HFF-Myc (cell line): ENCODE measurements at places on chromosomes 6 and 20.
A peak's percentile ranks its signal among the peaks of the same experiment; 100 is the strongest.

DNA sequence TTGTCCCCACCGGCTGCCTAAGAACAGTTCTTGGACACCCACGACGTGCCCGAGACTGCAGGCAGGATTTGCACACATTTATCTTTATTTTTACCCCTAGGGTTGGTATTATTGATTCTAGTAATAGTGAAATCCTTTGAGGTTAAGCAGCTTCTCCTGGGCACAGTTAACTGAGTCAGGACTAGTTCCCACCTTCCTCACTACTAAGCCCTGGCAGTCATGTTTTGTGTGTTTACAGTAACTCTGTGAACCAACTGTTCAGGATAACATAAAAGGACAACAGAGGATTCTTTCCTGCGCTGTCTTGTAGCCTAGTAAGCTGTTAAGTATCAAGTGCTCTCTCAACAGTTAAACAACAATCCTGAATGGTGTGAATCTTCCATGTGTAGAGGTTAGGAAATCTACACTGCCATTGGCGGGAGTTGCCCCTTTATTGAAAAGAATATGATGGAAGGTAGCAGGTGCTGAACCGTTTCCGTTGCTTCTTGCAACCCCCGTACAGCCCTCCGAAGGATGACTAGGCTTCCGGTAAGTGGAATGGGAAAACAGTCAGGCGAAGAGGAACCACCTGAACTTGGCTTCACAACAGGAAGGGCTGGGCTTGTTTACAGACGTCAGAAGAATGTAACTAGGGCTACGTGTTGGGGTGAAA, 979 bp upstream of the SOD2 start:
- DNase-seq, result no peak

GRCh38 chr6:132054525-132054924, 103.4 kb upstream of the CCN2 start:
- no peak for DNase-seq

DNA sequence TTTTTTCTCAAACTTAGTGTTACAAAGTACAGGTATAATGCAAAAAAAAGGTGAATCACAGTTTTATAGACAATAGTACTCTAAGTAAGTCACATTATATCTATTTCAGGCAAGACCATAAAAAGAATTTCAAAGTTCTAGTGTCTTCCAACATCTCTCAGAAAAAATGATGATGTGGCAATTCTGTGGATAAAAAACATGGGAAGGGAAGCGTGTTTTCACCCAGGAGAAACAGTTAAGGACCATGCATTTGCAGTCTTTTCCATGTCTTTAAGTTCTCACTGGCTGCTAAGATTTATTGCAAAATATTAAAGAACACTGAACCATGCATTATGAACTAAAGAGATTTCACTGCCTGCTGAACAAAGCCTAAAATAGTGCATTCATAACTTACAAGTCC, 1.8 kb downstream of the SSR1 start:
- no peak for DNase-seq

DNA sequence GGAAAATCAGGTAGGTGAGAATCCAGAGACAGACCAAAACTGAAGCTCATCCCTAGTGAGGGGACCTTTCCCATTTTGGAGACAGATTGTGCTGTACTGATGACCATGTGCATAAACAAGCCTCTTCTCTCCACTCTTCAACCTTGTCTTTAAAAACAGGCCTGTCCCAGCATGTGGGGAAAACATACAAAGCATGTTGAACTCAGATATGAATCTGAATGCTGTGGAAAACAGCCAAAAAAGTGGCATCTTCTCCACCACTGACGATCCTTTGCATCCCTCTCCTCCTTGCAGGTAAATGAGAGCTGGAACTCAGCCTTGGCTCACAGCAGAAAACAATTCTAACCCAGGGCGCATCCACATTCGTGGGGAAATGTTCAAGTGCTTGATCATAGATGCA, 123.7 kb upstream of the FOXQ1 start:
- no peak for DNase-seq

DNA sequence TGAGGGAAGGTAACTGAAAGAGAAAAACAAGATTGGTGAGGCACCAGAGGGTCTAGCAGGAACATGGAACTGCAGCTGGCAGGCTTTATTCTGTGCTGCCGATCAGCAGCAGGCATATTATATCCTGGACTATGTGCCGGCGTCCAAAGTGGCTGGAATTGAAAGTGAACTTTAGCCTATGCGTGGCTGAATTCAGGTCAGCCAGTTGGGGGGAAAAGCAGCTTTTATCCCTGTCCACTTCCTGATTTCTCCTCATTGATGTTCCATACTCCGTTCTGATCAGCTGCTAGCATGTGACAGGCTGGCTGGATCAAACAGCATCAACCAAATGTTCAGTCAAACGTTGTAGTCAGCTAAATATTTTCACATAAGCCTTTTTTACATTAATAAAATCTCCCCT, 99.0 kb downstream of the CAP2 start:
- no peak for DNase-seq

- DNase-seq, result no peak
Measured at GRCh38 chr6:136859430-136859829, 37.0 kb downstream of the PEX7 start.

- DNase-seq, result peak; percentile 39
Measured at GRCh38 chr6:31763619-31763940, 1.1 kb downstream of the SAPCD1 start.

- no peak for DNase-seq
Measured at GRCh38 chr6:11714116-11714797, 64.3 kb downstream of the ADTRP start.

DNA sequence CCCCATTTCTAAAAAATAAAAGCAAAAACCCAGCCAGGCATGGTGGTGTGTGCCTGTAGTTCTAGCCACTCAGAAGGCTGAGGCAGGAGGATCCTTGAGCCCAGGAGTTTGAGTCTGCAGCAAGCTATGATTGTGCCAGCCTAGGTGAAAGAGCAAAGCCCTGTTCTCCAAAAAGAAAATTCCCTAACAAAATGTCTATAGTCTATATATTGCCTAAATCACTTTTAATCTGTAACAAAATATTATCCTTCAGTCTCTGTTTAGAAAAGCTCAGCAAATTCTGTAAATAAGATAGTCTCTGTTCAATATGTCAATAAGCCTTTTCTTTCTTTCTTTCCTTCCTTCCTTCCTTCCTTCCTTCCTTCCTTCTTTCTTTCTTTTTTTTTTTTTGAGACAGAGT, 75.8 kb upstream of the ZFP64 start:
- DNase-seq, result no peak

GRCh38 chr20:10434832-10435812, at the start of gene SLX4IP:
TSS of gene SLX4IP (plus strand) at chr20:10435305. CDS start at chr20:10458205, 22,900 bp downstream.
- peak; percentile 92 for DNase-seq

DNA sequence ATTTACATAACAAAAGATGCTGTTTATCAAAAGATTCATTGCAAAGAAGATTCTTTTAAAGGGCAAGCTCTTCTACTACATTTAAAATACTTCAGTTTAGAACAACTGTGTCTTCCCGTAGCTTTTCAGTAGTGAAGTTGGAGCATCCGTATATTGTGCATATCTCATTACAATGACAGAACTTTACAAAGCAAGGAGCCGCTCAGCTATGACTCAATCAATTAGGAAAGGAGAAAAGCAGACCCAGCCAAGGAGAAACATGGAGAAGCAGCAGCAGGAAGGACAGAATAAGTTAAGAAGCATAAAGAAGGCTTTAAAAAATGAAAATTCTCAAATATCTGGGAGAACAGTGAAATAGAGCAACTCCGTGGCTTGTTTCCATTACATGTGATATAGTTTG, 132.6 kb upstream of the SMLR1 start:
- no peak for DNase-seq

DNA sequence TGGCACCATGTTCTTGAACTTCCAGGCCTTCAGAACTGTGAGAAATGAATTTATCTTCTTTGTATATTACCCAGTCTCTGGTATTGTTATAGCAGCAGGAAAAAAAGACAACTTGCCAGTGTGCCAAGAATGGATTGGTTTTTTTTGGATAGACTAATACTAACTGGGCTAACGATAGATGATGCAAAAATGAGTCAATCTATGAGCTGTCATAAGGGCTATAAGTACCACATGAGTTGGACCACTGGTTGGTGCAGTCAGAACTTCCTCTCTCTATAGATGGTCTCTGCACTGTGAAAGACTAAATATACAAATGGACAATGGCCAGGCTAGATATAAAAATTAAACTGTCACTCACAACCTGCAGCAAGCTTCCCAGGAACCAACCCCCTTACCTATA, 87.6 kb upstream of the COL21A1 start:
- no peak for DNase-seq

GRCh38 chr6:150426198-150426597, 57.4 kb downstream of the IYD start:
- no peak for DNase-seq

- DNase-seq, result no peak
Measured at GRCh38 chr6:130675072-130675471, 152.1 kb upstream of the SMLR1 start.

DNA sequence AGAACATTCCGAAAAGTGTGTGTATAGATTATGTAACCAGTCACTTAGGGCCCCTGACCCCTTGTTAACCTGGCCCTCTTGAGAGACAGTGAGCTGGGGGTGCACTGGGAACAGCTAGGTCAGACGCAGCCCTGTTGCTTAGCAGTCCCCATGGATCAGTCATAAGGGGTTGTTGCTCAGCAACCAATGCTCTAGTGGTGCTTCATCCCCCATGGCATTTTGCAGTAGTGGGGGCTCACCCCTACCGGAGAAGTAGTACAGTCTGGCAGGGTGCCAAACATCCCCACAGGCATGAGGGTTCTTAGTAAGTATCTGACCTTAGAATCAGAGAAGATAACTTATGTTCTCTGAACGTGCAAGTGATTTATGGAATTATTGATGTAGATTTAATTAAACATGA, 12.3 kb downstream of the PKIB start:
- DNase-seq, result no peak

- no peak for DNase-seq
Measured at GRCh38 chr6:163750431-163751031, 336.0 kb downstream of the QKI start.

- no peak for DNase-seq
Measured at GRCh38 chr20:59221049-59221706, 57.6 kb downstream of the ZNF831 start.

DNA sequence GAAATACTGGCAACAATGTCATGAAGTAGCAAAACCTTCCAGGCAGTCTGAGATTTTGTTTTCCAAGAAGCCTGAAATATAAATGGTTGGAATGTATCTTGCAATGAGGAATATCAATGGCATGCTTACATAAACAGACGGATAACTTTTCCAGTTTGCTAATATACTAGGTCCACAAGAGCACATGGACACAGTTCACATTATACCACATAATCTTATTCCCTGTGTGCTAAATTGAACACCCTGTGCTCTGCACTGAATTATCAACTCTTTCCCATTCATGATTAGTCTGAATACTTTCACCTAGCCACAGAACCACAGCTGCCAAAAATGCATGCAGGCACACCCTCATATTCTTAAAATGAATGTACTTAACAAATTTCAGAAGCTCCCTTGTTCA, 274.3 kb downstream of the COL12A1 start:
- peak; percentile 50 for DNase-seq

DNA sequence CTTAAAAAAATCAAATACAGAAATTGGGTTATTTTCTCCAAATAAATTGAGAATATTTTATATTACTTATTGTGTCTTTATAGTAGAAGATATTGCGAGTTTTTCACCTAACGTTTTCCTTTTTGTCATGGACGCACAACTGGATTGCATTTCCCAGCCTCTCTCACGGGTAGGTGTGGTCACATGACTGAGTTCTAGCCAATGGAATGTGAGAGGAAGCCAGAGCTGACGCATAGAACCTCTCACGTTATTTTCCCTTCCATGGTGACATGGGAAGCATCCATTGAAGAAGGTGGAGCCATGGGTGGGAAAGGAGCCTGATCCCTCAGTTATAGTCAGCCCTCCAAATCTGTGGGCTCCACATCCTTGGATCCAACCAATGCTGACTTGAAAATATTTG, 155.9 kb upstream of the UST start:
- DNase-seq, result no peak

GRCh38 chr20:9072861-9073500, 4.1 kb downstream of the PLCB4 start:
- no peak for DNase-seq

DNA sequence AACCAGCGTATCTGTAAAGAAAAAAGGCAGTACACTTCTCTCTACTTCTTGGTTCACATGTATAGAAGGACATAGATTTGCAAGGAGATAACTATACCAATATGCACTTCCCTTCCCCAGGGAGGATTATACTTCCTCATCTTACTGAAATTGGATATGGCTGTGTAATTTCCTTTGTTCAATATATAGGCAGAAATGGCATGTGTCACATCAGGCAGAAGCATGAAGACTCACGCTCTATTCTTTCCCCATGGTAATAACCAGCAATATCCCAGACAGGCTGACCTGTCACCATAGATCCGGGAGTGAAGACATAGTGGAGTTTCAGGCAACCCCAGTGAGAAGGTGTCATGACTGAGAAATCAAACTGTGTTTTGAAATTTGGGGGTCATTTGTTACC, 518.3 kb downstream of the KIF16B start:
- DNase-seq, result no peak

DNA sequence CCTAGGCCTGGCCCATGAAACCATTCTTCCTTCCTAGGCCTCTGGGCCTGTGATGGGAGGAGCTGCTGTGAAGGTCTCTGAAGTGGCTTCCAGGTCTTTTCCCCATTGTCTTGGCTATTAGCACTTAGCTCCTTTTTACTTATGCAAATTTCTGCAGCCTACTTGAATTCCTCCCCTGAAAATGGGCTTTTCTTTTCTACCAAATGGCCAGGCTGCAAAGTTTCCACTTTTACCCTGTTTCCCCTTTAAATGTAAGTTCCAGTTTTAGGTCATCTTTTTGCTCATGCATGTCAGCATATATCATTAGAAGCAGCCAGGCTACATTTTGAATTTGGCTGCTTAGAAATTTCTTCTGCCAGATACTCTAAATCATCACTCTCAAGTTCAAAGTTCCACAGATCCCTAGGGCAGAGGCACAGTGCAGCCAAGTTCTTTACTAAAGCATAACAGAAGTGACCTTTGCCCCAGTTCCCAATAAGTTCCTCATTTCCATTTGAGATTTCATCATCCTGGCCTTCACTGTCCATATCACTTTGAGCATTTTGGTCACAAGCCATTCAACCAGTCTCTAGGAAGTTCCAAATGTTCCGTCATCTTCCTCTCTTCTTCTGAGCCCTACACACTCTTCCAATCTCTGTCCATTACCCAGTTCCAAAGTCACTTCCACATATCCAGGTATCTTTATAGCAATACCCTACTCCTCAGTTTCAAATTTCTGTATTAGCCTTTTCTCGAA, 71.9 kb downstream of the TBC1D7 start:
- no peak for DNase-seq

DNA sequence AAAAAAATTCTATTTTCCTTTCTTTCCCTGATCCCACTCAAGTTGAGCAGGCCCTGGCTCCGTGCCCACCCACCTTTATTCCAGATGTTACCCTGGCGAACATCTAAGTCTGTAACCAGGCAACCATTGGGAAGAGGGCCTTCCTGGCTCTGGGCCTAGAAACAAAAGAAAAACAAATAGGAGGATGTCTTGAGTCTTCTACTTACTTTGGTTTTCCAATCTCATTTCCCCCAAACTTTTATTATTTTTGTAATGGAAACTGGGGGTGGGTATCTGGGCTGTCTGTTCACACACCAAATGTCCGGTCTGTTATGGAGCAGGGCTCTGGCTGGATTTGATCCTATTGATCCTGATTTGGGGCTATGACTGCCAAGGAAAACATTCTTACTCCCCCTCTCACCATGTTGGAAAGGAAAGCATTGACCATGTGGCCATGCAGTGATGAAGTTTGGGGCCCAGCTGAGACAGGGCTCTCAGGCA, 744.1 kb downstream of the DHX35 start:
- peak; percentile 42 for DNase-seq
